ENCODE measurements at places on chromosomes 1 and 21.

GRCh38 chr1:229781453-229781852, 155.4 kb downstream of the URB2 start:
- no peak for DNase-seq

- no peak for DNase-seq
These were observed 50.1 kb downstream of the AKT3 start for GRCh38 chr1:243799908-243800307.

DNA sequence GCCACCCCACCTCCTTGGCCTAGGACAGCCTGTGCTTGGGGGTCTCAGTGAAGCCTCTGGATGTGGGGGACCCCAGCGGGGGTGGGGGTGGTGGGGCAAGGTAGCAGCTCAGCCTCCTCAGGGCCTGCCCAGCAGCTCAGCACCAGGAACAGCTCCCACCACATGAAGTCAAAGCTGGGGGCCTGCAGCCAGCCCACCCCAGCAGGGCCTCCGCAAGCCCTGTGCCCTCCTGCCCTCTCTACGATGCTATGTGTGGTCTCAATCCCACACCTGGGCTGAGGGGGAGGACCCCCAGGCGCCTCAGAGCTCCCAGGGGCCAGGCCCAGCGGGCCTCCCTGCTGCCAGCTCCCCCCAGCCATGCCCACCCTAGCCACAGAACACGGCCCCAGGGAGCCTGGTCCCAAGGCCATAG, 18.6 kb downstream of the PANK4 start:
- DNase-seq = no peak

DNA sequence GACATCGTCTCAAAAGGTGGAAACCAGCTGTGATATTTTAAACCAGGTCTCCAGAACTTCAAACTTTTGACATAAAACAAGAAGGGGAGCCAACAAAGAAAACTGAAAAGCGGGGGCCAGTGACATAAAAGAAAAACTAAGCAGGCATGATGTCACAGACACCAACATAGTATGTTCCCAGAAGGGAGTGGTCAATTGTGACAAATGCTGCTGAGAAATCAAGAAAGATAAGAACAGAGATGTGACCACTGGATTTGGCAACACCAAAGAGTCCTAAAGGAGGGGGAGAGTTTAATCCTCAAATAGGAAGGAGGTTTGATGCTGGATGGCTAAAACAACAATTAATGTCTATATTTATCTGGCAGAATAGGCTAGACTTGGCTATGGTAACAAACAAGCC, 2.3 kb upstream of the RNF19B start:
- DNase-seq = no peak

GRCh38 chr21:27314131-27314530, 347.2 kb upstream of the ADAMTS5 start:
- DNase-seq = no peak

DNA sequence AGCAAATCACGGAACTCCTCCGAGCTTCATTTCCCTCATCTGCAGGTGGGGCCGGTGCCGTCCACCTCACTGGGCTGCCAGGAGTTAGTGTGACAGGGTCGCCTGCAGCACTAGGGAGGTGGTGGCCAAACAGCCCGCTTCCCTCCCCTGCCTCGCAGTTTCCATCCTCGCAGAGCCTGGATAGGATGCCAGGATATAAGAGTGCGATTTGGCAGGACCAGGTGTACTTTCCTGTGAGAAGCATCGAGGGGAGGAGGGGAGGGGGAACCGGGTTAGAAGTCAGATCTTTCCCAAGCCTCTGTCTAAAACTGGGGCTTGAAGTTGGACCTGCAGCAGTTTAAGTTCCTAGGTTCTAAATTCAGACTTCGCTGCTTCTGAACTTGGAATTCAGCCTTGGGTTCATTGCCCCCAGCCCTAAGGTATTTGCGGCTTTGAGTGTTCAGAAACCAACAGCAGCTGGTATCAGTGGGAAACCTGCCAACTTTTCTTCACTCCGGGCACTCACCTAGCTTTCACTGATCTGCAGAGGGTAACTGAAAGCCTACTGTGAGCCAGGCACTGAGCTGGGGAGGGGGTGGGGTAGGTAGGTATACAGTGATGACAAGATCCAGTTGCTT, 1.7 kb upstream of the JUN start:
- DNase-seq = no peak

Measured in fibroblast of the conjunctiva (primary cell).